ENCODE measurements at places on chromosomes 11 and 22.

GRCh38 chr11:623349-623869, 1.3 kb downstream of the CDHR5 start:
- DNase-seq: no peak

GRCh38 chr11:71171576-71171975, 80.8 kb downstream of the SHANK2 start:
- no peak for DNase-seq

DNA sequence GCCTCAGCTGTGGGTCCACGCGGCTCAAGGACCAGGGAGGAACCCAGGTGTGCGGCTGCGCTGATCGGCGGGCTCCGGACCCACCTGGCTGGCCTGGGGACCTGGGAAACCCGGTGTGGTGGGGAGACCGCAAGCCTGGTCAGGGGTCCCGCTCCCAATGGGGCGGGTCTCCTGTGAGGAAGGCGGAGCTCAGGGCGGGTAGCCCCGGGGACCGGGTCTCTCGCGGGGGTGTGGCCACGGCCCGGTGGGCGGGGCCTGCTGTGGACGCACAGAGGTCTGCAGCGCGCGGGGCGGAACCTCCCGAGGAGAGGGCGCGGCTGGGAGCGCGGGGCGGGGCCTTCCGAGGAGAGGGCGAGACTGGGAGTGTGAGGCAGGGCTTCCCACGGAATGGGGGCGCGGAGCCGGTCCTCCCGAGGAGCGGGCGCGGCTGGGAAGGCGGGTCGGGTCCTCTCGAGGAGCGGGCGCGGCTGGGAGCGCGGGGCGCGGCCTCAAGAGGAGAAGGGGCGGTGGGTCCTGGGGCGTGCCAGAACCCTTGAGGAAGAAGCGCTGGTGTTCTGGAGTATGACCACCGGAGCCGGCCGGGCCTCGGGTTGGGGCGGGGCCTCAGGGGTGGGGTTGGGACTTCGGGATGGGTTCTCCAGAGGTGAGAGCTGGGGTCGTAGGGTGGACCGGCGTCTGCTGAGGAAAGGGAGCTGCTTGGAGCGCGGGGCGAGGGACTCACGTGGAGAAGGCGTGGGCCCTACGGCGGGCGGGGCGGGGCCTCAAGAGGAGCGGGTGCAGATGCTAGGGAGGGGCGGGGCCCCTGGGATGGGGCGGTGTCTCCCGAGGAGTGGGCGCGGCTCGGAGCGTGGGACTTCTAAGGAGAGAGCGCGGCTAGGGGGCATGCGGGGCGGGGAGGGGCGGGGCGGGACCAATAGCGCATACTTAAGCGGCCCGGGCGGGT, 20.8 kb downstream of the DGCR6L start:
- DNase-seq: peak; percentile 74

DNA sequence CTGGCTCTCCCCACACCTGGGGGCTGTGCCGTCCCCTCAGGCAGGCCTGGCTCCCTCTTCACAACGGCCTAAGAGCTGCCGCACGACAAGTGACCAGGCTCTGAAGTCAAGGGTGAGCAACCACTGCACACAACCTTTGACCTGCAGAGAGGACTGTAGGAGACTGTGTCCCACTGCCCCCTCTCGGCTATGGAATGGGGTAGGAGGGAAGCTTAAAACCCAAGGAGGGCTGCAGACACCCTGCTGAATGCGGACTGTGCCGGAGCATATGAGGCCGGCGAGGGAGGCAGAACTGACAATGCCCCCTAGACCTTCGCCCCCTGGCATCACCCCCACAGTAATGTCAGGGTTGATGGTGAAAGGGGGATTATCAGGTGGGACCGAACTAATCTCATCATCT, 311.9 kb downstream of the CTTN start:
- no peak for DNase-seq

GRCh38 chr22:49473286-49473685, 354.4 kb downstream of the BRD1 start:
- no peak for DNase-seq

- no peak for DNase-seq
These were observed 8.6 kb downstream of the TBCEL start for GRCh38 chr11:121032546-121032945.

GRCh38 chr11:9604134-9604533, 30.7 kb downstream of the WEE1 start:
- no peak for DNase-seq

- DNase-seq: no peak
These were observed 8.2 kb upstream of the NAP1L4 start for GRCh38 chr11:3000032-3000961.

DNA sequence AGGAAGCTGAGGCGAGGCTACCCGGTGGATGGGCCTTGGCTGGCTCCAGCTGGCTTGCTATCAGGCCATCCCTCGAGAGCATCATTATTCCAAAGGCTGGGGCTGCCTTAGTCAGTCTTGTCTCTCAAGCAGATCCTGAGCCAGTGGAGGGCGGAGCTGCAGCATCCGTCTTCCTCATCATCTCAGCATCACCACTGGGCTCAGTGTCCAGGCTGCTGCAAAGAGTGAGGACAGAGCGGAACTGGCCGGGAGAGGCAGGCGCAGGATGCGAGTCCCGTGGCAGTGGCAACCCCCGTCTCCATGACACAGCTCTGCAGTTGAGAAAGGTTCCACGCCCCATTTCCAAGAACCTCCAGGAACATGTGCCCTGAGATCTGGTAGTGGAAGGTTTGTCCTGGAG, 4.4 kb downstream of the TP53I11 start:
- DNase-seq: no peak

DNA sequence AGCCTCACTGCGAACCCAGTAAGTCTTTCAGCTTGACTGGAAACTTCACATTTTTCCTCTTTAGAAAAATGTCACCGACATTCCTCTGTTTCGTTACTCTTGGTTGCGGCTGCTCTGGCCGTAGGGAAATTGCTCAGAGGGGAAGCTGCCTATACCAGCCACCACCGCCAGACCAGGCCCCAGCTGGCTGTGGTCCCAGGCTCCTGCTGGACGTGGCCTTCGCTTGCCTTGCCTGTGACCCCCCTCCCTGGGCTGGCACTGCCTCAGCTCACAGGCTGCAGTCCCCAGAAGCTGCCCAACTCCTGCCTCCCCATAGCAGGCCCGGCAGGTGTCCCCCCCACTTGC, 197.8 kb downstream of the MN1 start:
- DNase-seq: no peak

GRCh38 chr11:59029366-59029889, 56.7 kb upstream of the GLYATL1B start:
- DNase-seq: no peak

GRCh38 chr11:294780-295179, 4.5 kb downstream of the IFITM5 start:
- no peak for DNase-seq

DNA sequence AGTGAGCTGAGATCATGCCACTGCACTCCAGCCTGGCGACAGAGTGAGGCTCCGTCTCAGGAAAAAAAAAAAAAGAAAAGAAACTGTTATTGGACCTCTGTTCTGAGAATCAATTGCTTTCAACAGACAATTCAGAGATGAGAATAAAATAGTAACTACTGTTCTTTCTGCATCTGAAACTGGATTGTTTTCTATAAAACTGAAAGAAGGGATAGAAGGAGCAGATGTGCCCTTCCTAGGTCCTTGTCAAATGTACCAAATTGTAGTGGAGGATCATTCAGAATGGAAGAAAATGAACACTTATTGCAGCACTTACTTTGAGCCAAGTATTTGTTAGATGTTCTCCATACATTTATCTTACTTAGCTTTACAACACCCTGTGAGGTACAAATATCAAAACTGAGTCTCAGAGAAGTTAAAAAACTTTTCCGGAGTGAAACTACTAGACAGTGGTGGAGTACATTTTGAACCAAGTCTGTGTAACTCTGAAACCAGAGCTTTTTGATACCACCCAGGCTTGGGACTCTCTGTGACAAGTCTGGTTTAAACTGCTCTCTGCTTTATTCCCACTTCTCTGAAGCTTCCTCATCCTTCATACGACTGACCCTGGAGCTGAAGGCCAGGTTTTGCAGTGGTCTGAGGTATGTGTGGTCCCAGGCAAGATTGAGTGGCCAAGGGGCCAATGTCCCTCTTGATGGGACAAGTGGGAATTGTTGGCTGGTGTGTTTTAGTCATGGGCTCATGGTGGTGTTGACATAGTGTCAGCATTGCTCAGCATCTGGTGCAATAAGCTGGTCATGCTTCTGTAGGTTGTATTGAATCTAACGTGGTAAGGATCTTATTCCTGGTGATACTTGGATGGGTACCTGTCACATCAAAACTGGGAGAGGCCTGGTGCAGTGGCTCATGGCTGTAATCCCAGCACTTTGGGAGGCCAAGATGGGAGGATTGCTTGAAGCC, 48.2 kb upstream of the CCDC134 start:
- DNase-seq: no peak

GRCh38 chr11:19819148-19819547, 106.5 kb downstream of the NAV2 start:
- no peak for DNase-seq

DNA sequence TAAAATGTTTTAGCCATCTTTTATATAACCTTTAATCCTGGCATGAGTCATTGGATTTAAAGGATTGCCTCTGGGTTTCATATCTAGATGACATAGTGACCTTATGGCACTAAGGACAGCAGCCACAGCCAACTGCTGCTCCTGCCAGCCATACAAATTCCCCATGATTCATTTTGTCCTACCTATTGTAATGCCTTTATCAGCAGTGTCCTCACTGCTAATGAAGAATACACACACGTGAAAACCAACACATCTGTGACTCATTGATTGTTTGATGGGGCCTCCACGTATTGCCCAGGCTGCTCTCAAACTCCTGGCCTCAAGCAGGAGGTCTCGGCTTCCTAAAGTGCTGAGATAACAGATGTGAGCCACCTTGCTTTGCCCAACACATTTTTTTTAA, 1.8 kb downstream of the LDHAL6A start:
- no peak for DNase-seq

DNA sequence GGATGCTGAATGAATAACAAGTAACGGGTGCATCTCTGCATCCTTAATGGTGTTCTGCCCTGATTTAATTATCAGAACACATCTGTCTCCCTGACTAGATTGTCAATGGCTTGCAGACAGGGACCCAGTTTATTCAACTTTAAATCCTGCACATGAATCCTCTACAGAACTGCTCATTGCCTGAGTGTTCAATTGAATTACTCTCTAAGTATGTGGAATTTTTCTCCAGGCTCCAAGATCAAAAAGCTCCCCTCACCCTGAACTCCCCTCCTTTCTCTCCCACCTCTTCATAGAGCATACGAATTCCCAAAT, 11.8 kb downstream of the MB start:
- no peak for DNase-seq

DNA sequence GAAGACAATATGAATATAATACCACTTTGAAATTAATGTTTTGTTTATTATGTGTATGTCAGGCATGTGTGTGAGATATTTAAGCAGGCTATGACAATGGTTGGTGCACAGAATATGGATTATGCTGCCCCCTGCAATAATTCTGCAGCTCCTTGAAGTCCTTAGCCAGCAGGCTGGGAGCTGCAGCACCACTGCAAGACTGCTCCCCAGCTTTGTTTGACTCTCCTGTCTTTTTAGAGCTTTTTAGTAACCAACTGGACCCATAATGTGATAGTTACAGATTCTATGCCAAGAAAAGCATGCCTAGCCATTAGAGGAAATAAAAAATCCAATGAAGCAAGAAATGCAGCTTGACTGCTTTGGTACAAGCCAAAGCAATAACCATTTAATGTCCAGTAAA, 535.1 kb downstream of the TMEM135 start:
- no peak for DNase-seq

DNA sequence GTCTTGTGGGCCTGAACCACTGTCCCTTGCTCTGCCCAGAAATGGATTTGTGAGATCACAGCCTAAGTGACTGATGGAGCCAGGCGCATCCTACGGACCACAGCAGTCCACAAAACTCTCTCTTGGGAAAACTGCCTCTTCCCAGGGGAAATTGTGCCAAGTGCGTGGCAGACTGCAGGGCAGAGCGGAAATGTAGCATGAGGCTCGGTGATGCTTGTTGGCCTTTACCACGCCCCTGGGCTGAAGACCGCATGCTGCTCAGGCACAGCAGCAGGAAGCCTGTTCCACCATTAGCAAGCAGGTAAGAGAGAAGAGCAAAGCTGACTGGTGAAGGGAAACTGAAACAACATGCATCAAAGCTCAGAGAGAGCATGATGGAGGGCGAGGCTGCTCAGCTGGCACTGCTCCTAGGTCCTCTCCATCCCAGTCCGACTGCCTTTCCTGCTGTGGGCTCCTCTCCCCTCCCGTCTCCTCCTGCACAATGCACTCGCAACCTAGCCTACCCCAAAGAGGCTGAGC, 26.5 kb upstream of the SCARF2 start:
- DNase-seq: peak; percentile 16

DNA sequence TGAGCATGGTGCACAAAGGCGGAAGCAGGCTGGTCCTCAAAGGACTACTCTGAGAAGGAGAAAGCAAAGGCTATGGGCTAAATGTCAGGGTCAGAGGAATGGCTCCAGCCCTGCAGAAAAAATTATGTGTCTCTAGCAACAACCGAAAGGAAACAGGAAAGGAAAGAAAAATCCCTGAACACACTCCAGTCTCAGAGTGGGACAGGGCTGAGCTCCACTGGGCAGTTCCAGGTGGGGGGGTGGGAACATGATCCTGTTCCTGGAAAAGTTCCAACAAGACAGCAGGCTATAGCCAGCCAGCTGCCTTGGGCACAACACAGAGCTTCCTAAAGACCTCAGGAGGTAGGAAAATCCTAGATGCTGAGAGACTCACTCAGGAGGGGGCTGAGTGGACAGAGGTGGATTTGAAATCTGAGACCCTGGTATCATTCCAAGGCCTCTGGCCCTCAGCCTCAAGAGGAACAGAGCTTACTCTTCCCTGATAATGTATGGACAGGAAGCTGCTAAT, 1088.2 kb downstream of the TBC1D22A start:
- DNase-seq: no peak

DNA sequence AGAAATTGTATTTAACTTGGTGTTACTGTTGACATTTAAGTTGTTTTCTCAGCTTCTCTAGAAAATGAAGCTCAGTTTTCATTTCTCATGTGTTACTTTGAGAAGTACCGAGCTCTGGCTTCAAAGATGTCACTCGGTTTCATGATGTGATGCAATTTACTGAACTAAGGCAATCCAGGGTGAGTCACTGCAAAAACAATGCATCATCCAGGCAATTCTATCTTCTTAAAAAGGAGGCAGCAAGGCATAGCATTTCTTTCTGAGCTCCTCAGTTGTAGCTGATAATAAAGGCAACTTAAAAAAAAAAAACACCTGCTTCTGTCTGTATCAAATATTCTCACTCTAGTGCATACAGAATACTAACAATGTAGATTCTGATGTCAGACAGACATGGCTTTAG, 91.1 kb upstream of the KCNA4 start:
- no peak for DNase-seq

- DNase-seq: no peak
These were observed 6.5 kb downstream of the RBFOX2 start for GRCh38 chr22:36022162-36022561.

DNA sequence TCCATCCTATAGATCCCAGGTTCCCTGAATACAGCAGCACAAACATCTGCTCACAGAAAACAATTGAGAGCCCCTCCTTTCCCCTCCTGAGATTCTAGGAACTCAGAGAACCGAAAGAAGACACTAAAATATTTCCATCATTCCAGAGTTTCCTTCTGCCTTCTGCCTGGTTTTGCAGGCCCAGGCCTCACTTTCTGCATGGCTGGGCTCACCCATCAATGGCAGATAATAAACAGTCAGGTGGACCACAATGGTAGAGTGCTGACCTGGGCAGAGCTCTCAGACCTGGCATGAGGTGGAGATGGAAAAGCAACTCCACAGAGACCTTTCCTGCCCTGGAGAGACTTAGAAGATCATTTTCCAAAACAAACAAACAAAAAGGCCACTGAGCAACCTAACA, 389.1 kb downstream of the NXPE2 start:
- no peak for DNase-seq
